ENCODE measurements at places on chromosomes 5 and 9.

- DNase-seq: no peak
These were observed 261.1 kb downstream of the MED10 start for GRCh38 chr5:6117212-6117611.

- no peak for DNase-seq
These were observed 151.4 kb upstream of the PAPPA start for GRCh38 chr9:116002181-116002580.

DNA sequence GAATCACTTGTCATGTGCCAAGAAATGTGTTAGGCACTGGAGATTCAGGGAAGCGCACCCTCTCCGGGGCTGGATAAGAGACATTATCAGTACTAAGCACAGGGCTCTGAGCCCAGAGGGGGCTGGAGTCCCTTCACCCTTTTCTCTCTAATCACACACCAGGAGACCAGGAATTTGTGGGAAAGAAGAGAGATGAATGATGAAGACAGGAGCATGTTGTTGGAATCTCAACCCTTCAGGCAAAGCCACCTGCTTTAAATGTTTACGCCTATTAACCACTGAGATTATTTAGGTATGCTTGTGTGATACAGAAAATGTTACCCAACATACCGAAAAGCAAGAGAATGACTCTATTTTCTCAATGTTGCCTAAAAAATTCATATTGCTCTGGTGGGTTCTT lies 119.8 kb downstream of the ENTREP1 start:
- no peak for DNase-seq

- no peak for DNase-seq
These were observed 67.0 kb upstream of the ATG10 start for GRCh38 chr5:81904861-81905260.

DNA sequence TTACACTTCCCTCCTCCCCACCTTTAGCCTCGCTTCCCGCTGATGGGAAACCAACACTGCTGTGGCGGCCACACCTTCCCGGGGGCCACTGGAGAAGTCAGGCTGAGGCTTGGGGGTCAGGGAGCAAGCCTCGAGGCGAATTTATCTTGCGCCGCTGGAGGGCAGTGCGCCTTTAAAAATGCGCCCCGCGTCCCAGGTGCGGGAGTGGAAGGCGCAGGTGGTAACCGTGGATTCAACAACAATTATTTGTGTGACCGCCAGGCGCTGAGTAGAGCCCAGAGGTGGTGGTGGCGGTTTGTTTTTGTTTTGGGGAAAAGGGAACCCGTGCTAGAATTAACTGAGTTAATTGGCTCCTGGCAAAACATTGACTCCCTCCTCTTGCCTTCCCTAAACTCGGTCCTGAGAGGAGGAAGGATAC lies 1.1 kb downstream of the CFAP77 start:
- DNase-seq: peak; percentile 79

- no peak for DNase-seq
These were observed 250.2 kb downstream of the PDZD2 start for GRCh38 chr5:31889001-31889561.

- no peak for DNase-seq
These were observed 31.0 kb upstream of the GARNL3 start for GRCh38 chr9:127233550-127233949.

DNA sequence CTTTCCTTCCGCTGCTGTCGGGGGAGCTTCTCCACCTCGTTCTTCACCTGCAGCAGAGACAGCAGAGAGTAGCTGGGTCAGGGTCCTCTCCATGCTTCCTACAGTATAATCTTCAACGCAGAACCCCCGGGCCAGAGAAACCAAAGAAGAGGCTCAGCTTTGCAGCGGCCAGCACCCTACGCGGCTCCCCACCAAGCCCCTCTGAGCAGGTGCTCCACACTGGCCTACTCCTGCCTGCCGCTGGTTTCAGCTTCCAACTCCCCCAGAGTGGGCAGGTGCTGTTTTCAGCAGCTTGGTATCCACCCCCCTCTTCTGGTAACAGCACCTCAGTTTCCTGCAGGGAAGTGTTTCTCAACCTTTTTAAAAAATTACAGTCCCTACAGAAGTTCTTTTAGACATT lies 58.3 kb upstream of the FBXW11 start:
- no peak for DNase-seq

GRCh38 chr9:96522366-96522765 lies 72.4 kb downstream of the HABP4 start:
- DNase-seq: peak; percentile 3

DNA sequence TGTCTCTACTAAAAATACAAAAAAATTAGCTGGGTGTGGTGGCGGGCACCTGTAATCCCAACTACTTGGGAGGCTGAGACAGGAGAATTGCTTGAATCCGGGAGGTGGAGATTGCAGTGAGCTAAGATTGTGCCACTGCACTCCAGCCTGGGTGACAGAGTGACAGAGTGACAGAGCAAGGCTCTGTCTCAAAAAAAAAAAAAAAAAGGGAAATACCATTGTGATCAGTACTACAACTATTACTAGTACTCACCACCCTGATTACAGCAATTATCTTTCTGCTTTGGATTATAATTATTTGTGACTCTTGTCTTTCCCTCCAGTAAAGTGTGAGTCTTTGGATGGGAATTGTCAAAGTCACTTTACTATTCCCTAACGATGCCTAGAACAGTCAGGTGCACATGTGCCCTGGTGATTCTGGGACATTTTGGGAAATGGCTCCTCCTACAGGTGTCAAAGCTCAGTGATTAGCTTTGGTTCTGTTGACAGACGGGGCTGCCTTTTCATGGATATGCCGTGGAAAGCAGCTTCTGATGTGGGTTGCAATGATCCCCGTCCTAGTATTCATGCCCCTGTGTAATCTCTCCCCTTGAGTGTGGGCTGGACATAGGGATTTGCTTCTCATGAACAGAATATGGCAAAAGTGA lies 31.8 kb upstream of the FRRS1L start:
- DNase-seq: peak; percentile 19

GRCh38 chr5:113776832-113777525 lies 263.5 kb downstream of the YTHDC2 start:
- no peak for DNase-seq

GRCh38 chr5:121797681-121798518 lies 53.8 kb upstream of the FTMT start:
- DNase-seq: no peak

DNA sequence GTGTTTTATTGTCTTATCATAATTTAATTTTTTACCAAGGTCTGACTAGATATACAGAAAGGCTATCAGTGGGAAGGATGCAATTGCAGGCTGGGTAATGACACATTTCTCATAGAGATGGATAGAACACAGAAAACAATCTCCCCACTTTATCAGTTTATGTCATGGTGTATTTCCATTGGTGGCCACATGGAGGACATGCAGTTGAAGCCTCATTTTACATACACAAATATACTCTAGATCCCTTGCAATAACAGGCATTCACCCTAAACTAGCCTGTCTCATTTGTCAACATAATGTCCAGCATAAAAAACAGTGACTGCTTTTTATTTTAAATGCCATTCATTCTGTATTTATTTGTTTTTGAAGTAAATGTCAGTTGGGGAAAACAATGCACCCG lies 526.3 kb downstream of the GABRG2 start:
- no peak for DNase-seq

DNA sequence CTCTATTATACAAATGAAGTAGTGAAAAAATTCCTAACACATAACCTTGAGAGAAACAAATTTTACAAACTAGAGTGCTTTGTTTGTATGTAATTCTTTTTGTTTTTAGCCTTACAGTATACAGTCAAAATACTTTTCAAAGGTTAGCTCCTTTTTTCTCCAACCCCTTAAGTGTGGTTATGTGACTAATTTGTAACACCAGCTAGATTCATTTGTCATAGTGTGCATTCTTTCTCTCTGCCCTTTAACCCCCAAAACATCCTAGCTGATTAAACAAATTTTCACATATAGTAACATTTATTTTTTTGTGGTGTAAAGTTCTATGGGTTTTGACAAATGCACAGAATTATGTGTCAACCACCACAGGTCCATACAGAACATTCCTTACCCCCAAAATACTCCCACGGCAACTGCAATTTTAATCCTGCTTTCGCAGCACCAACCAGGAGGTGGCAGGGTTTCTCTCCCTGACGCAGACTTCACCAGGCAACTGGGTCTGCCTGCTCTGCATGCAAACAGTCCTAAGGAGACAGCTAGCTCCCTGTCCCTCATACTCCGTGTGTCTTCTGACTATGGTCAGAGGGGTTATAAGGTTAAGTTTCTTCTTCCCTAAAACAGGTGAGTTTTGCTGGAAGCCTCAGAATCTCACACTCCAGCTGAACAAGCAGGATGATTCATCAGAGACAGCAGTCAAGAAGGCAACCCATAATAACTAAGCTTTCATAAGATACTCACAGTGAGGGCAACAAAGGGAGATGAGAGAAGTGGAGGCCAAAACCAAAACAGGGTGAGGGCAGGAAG lies 44.5 kb upstream of the NR5A1 start:
- DNase-seq: peak; percentile 3

DNA sequence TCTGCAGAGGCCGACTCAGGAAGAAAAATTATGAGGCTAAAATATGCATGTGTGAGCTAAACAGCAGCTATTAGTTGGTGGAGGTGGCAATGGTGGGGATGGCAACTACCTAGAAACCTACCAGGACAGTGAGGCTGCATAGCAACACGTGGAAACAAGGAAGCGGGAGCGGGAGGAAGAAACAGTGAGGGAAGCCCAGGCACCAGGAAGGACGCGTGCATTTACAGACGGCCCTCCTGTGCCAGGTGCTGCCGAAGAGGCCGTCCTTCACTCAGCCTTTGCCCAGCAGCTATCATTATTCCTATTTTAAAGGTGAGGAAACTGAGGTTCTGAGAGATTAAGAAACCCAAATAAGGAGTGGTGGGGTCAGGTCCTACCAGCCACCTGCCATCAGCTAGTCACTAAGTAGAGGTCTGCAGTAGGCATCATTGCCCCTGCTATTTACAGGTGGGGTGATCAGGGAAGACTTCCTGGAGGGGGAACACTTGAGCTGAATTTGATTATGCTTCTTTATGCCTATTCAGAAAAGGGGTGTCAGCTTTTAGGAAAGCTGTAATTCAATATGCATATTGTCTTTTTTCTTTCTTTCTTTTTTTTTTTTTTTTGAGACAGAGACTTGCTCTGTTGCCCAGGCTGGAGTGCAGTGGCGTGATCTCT lies 125.3 kb downstream of the CRB2 start:
- no peak for DNase-seq

DNA sequence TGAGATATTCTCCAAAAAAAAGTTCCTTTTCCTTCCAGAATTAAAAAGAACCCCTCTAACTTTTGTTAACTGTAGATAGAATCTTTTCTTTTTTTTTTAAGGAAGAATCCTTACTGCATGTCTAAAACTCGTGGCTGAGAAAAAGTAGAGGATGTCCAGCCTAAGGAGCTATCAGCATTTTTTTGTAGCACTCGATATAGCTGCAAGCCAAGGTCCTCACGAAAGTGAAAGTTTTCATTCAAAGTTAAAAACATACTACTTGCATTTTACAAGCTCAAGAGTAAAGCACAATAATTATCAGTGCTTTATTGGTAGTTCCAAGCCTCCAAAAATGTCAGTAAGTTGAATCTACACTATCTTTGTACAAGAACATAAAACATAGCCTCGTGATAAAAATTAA lies 28.7 kb upstream of the ZSWIM6 start:
- DNase-seq: no peak

GRCh38 chr9:16726029-16726428 lies 144.4 kb downstream of the BNC2 start:
- DNase-seq: no peak

DNA sequence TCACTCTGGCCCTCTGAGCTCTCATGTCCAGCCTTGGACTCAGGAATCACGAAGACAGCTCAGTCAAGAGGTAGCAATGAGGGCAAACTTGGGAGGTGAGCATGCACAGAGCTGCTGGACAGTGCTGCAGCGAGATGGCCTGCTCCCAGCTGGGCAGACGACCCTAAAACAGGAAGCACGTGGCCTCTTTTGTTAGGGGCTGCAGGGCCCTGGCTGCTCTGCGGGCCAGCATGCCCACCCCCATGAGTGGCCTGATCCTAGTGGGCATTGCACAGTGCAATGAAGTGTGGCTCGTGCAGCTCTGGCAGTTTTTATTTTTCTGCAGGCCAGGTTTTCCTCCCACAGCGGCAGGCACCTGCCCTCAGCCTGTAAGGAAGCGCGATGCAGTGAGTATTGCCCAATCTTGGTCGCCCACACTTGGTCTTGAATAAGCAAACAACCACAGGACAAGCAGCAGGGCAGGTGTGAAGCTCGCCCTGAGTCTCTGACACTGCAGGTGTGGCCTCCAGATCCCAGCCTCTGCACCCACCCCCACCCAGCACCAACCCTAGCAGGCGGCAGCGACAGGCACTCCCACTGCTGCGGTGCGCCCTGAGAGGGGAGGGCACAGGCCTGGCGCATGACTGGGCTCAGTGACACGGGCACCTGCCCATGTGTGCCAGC lies 60.8 kb downstream of the SEMA4D start:
- DNase-seq: peak; percentile 80

- DNase-seq: no peak
These were observed 105.7 kb upstream of the MEGF10 start for GRCh38 chr5:127184851-127185250.

GRCh38 chr5:136188859-136189258 lies 4.1 kb downstream of the SMIM32 start:
- DNase-seq: no peak

- DNase-seq: no peak
These were observed 91.9 kb upstream of the PTPRD start for GRCh38 chr9:10704720-10705119.

GRCh38 chr5:149680810-149681221 lies 49.3 kb upstream of the PPARGC1B start:
- DNase-seq: peak; percentile 24

DNA sequence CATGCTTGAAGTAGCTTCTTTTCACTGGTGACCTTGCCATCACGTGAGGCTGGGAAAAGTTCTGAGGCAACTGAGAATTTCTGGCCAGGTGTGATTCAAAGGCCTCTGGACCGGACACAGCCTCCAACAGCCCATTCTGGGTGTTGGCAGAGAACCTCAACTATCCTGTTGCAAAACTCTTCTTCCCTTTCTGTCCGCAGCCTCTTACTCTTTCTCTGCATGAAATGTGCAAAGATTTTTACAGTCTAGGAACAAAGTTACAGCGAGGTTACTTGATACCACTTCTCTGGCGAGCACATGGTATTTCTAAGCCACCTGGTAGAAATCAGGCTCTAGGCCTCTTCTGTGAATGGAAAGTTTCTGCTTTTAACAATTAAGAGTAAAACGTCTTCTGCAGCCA lies 79.2 kb downstream of the FREM1 start:
- no peak for DNase-seq

GRCh38 chr9:136103651-136104487 lies 8.8 kb upstream of the NACC2 start:
- DNase-seq: no peak

GRCh38 chr5:177972613-177973012 lies 23.4 kb downstream of the PROP1 start:
- no peak for DNase-seq

GRCh38 chr5:122163121-122164069 lies 34.0 kb downstream of the ZNF474 start:
- no peak for DNase-seq

Measured in CD4-positive, alpha-beta T cell treated with Interleukin-17A for 1 hour (primary cell).